ENCODE measurements at places on chromosomes 3 and 15. TPM values are rescaled to one million over a fixed set of nuclear protein-coding genes. Genes with fewer than 3 reads are reported as not detected.

Gene CLDND1
- total RNA-seq = 33.3 TPM

Gene GFM1
- 40.7 TPM for total RNA-seq

- H3K36me3 ChIP-seq = no peaks in the 10 kb centered on the region
- no peak overlapping the region for H3K27ac ChIP-seq
- H3K27me3 ChIP-seq = no peaks in the 10 kb centered on the region
- H3K4me1 ChIP-seq = no peaks in the 10 kb centered on the region
- no peak overlapping the region for H3K4me3 ChIP-seq
- DNase-seq = no peak
These were observed 9.3 kb downstream of the GALNT15 start for GRCh38 chr3:16183601-16184270.

GRCh38 chr15:58589047-58589446 is 157.3 kb downstream of the LIPC start:
- DNase-seq = no peak
- H3K27me3 ChIP-seq = no peaks in the 10 kb centered on the region
- H3K4me3 ChIP-seq = no peak overlapping the region
- peaks cover 5% of the 10 kb centered on the region for H3K4me1 ChIP-seq
- peaks cover 1% of the 10 kb centered on the region for H3K36me3 ChIP-seq

DNA sequence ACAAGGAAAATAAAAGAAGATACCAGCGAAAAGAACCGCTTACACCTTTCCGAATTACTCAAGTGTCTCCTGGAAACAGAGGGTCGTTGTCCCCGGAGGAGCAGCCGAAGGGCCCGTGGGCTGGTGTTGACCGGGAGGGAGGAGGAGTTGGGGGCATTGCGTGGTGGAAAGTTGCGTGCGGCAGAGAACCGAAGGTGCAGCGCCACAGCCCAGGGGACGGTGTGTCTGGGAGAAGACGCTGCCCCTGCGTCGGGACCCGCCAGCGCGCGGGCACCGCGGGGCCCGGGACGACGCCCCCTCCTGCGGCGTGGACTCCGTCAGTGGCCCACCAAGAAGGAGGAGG is 325 bp downstream of the ALCAM start:
- peak overlapping the region; percentile 73 for H3K4me3 ChIP-seq
- H3K4me1 ChIP-seq = no peaks in the 10 kb centered on the region
- no peaks in the 10 kb centered on the region for H3K36me3 ChIP-seq
- peak overlapping the region; percentile 91 for H3K27ac ChIP-seq
